SW 1271 (cell line): ENCODE measurements at places on chromosomes 2 and 18.

GRCh38 chr18:43627848-43628530, 350.7 kb upstream of the SYT4 start:
- no peak for DNase-seq

GRCh38 chr2:226839951-226840350, 4.1 kb downstream of the RHBDD1 start:
- DNase-seq: no peak

GRCh38 chr2:9770308-9771100, 72.8 kb upstream of the TAF1B start:
- DNase-seq: peak; percentile 13

DNA sequence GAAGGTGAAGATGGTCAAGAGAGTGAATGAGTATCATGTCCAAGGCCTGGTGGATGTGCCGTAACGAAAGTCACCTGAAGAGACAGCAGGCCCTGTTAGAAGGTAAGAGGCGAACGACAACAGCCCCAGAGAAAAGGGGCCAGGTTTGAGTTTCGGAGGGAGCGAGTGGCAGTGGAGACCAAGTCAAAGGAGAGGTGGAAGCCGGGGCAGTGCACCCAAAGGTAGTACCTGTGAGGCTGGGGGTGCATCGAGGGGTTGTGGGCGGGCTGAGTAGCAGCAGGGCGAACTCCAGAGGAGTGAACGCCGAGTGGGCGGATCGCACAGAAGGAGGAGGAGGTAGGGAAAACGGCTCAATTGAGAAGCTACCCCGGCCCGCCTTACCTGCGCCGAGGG, 358 bp downstream of the USP37 start:
- DNase-seq: no peak

- no peak for DNase-seq
Measured at GRCh38 chr2:219401606-219402005, 13.9 kb upstream of the DNPEP start.
